ENCODE measurements at places on chromosomes 1 and 21. TPM values are rescaled to one million over a fixed set of nuclear protein-coding genes. Genes with fewer than 3 reads are reported as not detected.

Gene C4BPA
- not detected for total RNA-seq

Gene SLC39A1
- total RNA-seq, result 134 TPM

Gene SPATA21
- total RNA-seq, result not detected

Gene NECTIN4
- 97.8 TPM for total RNA-seq

Gene UBXN11
- 1.9 TPM for total RNA-seq

Data from tracheal epithelial cell (primary cell).